ENCODE measurements at places on chromosomes 11 and 22.

- DNase-seq: no peak
Measured at GRCh38 chr11:99148352-99148751, 127.6 kb downstream of the CNTN5 start.

DNA sequence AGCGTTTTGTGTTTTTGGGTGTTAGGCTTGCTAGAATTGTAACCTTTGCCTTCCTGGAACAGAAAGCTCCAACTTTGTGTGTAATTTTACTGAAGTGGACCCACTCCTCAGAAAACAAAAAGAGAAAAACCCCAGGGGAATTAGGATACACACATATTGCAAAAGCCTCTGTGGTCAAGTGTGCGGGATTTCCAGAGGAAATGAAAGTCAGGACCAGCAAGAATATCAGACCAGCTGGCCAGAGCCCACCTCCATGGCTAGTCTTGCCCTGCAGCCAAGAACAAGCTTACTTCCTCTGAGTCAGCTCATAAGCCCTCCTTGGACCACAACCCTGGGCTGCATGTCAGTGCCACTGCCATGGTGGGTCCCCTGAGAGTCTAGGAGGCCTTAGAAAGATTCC is 37.0 kb upstream of the FTH1 start:
- no peak for DNase-seq

DNA sequence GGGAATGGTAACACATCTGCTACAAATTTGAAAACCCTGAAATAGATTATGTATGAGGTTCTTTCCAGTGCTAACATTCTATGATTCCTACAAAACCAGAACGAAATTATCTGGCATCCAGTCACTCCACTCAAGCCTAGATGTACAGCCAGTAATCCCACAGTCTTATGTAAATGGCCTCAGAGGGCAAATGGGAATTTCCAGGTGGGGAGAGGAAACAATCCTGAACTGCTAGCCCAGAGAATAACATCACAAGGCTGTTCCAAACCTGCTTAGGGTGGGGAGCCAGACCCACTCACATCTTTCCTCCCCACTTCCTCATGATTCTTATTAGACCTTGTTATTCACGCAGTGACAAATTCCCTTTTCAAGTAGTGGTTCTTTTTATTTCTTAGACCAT is 3.5 kb downstream of the FIBIN start:
- DNase-seq: no peak

DNA sequence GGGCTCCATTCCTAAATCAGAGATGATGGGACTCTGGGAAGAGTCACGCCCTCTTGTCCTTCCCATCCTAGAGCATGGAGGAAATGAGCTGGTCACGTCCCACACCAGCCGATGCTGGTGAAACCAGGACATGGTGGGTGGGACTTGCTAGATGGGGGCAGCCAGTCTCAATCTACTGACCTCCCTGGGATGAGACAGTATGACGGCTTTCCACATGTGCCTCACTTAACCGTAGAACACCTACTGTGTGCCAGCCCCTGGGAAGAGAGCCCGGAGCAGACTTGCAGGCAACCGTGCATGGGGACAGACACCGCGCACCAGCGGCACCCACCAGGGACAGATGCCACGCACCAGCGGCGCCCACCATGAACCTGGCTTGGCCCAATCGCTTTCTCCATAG is 3.8 kb downstream of the OSBPL5 start:
- DNase-seq: no peak

GRCh38 chr22:47195484-47196165 is 433.2 kb downstream of the TBC1D22A start:
- no peak for DNase-seq

DNA sequence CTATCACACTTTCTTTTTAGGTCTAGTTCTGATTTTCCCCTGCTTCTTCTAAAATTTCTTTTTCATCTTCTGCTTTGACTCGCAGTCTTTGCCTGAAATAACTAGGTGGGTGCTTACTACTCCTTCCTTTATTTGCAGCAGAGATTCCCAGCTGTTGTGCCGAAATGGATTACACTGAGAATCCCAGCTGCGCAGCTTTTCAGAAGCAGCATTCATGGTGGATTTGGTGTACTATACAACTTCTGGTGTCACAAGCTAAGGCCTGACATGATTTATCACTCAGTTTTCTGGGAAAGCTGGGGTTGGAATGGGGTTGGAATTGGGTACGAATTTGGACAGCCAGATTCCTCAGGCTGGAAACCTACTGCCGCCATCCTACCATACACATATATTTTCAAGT is 6.0 kb upstream of the XKR3 start:
- DNase-seq: no peak

DNA sequence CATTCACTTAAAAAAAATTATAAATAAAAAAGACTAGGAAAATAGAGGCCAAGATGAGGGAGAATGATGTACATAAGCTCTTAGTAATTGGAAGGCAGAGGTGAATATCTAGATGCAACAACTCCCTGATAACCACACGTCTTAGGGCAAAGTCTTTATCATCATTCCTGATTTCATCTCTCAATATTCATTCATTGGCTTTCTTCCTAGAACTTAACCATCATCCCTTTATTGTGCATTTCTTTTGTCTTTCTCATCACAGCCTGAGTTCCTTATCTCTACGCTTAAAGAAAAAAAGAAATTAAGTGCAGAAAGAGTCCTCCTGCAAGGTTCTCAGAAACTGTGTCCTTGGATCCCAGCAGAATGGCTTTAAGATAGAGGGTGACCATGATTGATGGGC is 23.2 kb upstream of the FLI1 start:
- no peak for DNase-seq

- DNase-seq: no peak
Measured at GRCh38 chr22:41285441-41285819, 557 bp downstream of the RANGAP1 start.

GRCh38 chr11:10304495-10305261 is at the start of gene ADM:
ADM (plus strand) TSS chr11:10305073; CDS start chr11:10305701, 628 bp downstream.
- no peak for DNase-seq

GRCh38 chr11:111633248-111633647 is 31.0 kb downstream of the SIK2 start:
- DNase-seq: no peak

DNA sequence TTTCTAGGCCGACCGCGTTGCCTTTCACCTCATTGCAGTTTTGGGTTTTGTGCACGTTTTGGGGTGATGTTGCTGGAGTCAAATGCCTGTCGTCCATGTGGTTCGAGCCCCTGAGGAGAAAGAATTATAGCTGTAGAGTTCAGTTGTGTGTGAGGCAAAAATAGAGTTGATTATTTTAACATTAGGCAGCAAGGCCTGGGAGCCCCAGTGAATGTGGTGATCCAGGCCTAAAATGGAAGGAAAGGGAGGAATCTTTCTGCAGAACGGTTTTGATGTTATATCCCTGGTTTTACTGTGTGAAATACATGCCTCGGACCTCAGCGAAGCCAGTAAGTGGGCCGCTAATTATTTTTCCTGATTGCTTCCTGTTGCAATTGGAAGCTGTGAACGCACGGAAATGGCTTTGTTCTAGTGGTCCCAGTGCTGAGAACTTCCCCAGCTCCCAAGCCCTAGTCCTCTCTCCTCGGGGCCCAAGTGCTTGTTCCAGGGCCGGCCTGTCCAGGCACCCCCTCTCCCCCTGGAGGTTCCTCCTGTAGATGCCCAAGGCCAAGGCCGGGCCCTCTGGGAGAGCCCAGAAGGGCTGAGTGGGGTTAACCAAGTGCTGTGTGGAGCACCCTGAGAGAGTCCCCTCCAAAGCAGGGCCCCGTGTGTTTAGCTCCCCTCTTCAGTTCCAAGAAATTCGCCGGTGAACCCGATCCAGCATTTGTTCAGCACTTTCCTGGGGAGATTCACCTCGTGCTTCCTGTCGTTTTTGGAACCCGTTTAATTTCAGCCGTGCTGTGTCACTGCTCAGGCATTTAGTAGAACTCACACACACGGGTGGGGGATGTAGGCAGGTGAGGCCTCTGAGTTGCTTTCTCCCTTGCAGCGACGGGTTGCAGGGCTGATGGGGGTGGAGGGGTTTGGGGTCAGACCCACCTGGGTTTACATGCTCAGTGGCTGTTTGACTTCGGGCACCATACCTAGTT is 2.1 kb downstream of the LRP5 start:
- DNase-seq: no peak

GRCh38 chr11:77665240-77665965 is 27.8 kb upstream of the CLNS1A start:
- DNase-seq: no peak

GRCh38 chr22:45805413-45805812 is 133.8 kb downstream of the ATXN10 start:
- DNase-seq: no peak

GRCh38 chr11:64848826-64849597 is 4.6 kb upstream of the CDC42BPG start:
- no peak for DNase-seq

DNA sequence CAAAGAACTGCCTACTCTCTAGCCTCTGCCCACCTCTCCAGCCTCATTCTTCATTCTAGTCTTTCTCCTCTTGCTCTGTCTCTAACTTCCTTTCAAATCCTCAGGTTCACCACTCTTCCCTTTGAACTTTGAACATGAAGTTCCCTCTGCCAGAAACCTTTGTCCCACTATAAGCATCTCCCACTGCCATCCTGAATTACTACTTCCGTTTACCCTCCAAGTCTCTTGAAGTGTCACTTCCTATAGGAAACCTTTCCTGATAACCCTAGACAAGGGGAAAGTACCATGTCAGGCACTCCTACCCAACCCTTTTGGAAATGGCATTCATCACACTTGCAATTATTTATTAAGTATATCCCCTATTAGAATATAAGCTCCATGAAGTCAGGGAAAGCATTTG is 3.1 kb downstream of the RAB30 start:
- no peak for DNase-seq

DNA sequence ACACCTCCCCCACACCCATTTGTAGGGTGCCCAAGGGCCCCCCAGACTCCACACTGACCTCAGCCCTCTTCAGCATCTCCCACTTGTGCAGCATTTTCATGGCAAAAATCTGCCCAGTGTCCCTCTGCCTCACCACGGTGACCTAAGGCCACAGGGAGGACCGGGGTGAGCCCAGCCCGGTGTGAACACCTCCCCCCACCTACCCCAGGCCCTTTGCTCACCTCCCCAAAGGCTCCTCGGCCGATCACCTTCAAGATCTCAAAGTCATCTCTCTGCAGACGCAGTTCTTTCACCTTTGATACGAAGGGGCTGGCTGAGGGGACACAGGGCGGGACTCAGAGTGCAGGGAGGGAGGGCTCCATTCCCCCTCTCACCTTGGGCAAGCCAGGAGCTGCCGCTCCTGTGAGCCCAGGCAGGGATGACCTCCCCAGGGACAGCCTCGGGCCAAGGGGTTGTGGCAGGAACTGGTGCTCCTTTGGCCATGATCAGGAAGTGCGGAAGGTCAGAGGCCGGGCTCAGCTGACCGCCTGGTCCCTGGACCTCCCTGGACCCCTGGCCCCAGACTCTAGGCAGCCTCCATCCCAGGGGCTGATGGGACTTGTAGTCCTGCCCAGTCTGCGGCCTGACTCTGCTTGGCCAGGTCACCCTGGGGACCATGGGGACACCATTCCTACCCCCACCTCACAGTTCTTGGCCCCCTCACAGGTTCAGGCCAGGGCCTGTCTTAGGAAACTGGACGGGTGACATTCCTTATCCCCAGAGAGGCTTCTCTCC is 2.7 kb downstream of the CDC42BPG start:
- no peak for DNase-seq

- DNase-seq: no peak
Measured at GRCh38 chr11:72805216-72805615, 9.0 kb upstream of the ATG16L2 start.

DNA sequence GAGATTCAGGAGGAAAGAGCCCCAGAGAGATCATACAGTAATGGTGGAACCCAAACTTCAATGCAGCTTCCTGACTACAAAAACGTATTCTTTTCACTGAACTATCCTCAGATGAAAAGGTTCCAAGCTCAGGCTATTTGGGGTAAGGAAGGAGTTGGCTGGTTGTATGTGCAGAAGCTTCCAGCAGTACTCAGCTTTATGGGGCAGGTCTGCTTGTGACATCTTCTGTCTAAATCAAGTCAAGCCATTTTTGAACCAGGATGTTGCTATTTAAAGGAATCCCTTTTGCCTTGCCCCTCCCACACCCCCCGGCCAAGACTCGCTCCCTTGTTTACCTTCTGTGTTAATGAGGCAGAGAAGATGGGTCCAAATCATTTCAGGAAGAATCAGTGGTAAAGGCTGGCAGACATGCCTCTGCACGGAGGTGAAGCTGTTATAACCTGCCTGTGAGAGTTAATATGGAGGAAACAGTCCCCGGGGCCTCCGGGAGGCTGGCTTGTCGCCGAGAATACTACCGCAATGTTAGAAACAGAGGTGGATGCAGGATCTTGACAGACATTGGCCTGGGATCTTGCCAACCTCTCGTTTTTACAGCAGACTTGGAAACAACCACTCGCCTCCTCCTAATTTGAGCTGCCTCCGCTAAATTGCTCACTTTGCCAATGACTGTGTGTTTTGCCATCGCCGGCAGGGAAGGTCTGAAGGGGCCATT is 45.4 kb downstream of the TIMP3 start:
- no peak for DNase-seq

GRCh38 chr22:48644108-48644507 is 1183.6 kb downstream of the BRD1 start:
- no peak for DNase-seq

DNA sequence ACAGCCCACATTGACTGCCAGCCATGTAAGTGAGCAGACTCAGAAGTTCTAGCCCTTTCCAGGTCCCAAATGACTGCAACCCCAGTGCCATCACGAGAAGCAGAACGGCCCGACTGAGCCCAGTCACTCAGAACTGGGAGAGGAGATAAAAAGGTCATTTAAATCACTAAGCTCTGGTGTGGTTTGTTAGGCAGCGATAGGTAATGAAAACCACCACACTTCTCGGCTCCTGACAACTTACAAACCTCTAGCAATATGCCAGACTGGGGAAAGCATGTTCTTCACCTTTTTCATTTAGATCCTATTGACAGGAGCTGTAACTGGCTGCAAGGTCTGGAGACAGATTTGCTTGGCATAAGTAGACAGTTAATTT is 6.7 kb downstream of the SLC15A3 start:
- no peak for DNase-seq

DNA sequence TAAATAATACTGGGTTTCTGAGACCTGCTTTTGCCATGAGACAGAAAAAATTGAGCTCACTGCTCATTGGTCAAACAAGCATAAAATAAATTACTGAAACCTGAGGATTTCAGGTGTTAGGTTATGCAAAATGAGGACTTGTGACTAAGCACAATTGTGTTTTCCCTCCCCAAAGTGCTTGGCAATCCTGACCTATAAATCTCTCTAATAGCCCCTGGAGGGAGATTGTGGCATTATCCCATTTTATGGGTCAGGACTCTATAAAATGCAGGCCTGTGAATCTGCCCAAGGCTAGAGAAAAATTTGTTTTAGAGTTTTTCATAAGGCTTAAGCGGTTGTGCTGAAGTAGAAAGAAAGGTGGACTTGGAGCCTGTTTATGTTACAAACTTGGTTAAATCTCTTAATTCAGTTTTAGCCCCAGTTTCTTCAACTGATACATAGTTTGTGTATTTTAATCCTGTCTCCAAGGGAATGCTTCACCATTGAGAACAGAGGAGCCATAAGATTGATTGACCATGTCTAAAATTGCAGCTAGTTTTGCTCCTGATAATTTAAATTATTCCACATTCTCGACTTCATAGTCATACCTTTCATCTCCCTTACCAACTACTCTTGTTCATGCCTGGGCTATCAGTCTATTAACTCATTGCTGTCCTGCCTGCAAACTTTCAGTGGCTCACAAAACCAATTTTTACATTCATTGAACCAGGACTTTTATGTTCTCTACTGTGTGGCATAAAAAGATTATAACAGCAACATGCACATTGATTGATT is 63.6 kb upstream of the LRRC4C start:
- no peak for DNase-seq

- DNase-seq: no peak
Measured at GRCh38 chr11:80873310-80873999, 1432.6 kb upstream of the TENM4 start.
